ENCODE measurements at places on chromosomes 11 and 22.

DNA sequence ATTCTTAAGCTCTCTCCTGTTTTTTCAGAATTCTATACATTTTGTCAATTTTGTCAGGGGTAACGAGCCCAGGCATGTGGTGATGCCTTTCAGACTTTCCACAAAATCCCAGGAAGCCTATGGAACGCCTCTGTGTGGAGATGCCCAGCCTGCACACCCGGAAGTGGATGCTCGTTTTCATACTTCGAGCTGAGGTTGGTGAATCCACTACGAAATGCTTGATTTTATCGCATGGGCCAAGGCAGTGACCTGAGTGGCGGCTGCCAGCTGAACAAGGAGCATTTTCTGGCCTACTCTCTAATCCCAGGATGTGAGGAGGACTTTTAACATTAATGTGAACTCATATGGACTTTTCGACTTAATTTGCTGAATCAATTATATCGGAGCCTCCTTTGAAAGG lies 426.7 kb upstream of the B3GAT1 start:
- no peak for DNase-seq

DNA sequence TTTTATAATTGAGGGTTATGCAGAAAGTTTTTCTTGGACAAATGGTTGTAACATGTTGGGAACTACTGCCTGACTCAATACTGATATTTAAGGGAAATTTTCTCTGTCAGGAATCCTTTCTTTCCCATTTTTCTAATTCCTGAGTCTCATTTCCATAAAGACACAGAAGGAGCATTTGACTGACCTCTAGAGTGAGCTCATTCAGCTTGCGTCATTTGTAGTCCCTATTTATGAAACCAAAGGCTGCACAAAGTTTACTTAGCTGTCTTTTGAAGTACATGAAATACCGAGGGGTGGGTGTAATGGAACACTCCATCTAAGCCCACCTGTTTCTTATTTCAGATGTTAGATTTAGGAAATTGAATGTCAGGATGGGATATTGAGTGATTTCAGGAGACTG lies 359.5 kb upstream of the C11orf87 start:
- no peak for DNase-seq

- DNase-seq: no peak
These were observed at the start of gene CDHR5 for GRCh38 chr11:624705-625635. CDHR5 (minus strand) TSS chr11:624955; CDS start chr11:624902, 53 bp downstream.

DNA sequence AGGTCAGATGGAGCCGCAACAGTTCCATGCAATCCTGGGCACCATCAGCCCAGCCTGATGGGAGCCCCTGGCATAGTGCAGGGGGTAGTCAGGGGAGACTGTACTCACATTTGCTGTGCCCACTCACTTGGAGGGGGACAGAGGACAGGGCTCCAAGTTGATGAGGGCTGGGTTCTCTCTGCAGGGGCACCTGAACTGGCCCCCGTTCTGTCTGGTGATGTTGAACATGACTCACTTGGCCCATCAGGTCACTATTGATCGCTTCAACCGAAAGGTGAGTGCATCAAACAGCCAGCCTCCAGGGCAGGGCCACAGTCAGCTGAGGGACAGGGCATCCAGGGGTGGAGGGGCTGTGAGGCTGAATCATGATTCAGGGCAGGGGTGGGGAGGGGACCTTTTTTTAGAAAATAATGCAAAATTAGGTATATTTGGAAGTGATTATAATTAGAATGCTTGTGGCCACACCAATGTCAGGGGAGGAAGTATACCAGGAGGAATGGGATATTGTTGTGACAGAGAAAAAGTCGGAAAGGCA lies 66.4 kb downstream of the OTOG start:
- DNase-seq: no peak
